ENCODE measurements at places on chromosomes 7 and 10.
A peak's percentile ranks its signal among the peaks of the same experiment; 100 is the strongest.

- no peak for DNase-seq
Observed at GRCh38 chr10:5540891-5541290, 16.1 kb downstream of the CALML3 start.

GRCh38 chr10:3077940-3078630 is 10.7 kb downstream of the PFKP start:
- no peak for DNase-seq

DNA sequence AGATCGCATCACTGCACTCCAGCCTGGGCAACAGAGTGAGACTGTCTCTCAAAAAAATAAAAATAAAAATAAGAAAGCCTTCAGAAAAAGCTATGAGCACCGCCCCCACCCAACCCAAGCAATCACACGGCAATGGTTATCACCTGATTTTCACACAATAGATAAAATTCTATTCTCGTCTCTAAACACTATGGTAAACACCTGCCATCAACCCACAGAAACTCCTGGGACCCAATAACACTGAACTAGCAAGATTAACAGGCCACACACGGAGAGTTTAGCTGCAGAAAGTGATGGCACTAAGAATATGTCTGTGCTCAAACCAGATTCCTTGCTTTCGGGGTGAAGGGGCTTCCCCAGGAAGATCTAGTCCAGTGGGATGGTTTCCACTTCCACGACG is 173.8 kb downstream of the DIP2C start:
- DNase-seq: no peak

- no peak for DNase-seq
Observed at GRCh38 chr7:76037310-76037709, 10.5 kb downstream of the STYXL1 start.

GRCh38 chr10:3192856-3193635 is 20.5 kb upstream of the PITRM1 start:
- DNase-seq: peak; percentile 78

Measured in HAP-1 (cell line).